ENCODE measurements at places on chromosomes 12 and 14.
A peak's percentile ranks its signal among the peaks of the same experiment; 100 is the strongest.

DNA sequence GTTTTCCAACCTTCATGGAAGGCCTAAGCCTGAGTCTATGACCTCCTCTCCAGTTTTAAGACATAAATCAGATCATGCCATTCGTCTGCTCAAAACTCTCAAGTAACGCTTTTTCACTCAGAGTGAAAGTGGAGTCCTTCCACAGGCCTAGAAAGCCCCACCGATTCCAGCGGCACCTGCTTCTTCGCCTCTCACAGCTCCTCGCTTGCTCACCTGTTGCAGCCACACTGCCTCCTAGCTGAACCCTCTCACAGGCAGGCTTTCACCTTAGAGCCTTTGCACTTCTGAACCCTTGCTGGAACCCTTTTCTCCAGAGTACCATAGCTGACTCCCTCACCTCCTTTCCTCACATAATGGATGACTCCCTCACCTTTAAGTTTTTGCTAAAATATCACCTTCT, 301.1 kb downstream of the ZFP36L1 start:
- no peak for DNase-seq

DNA sequence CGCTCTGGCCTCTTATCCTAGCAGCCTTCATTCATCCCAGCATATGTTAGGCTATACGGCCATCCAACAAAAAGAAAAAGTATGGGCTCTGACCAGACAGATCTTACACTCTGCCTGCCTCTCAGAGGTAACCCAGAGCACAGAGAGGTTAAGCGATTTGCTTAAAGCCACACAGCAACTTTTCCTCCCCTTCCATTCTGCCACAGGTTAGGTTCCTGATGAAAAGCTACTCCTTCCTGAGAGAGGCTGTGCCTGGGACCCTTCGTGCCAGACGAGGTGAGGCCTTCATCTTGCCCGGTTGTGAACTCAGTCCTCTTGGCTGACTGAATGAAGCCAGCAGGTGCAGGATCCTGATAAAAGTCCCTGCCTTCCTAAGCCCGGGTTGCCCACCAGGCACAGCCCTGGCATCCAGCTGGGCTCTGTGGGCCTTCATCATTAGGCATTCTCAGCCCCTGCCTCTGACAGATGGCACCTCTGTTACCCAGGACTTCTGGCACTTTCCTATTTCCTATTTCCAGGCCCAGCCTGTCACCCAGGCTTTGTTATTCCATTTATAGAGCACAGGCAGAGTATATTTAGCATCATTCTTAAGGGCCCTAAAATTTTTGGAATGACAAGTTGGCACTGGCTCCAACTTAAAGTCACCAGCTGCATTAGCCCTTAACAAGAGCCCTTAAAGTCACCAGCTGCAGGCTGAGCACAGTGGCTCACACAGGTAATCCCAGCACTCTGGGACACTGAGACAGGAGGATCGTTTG, 12.8 kb downstream of the SOAT2 start:
- DNase-seq: no peak

- no peak for DNase-seq
Observed at GRCh38 chr12:49357103-49357678, 10.1 kb upstream of the SPATS2 start.

DNA sequence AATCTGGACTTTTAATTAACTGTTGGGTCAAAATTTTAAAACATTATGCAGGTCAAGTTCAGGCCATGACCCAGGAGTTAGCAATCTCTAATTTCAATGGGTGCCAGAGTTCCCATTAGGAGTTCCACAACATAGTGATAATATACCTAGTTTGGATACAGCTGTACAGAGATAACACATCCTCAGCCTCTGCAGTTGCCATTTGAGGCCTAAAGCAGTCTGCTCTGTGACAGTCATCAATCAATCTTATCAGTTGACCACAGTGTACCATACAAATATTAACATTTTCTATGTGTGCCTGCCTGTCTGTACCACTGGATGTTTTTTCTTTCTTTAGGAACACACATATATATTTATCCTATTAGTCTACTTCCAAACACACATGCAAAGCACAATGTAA, 54.0 kb upstream of the BBS10 start:
- DNase-seq: no peak

GRCh38 chr12:48788854-48789775, at the start of gene ADCY6:
Gene ADCY6, minus strand, starts transcription at chr12:48789089. Its CDS starts 5,655 bp downstream, at chr12:48783434.
- peak; percentile 5 for DNase-seq

- no peak for DNase-seq
Observed at GRCh38 chr12:29519585-29520182, 22.2 kb upstream of the OVCH1 start.

GRCh38 chr12:24600996-24601395, 347.9 kb downstream of the BCAT1 start:
- no peak for DNase-seq

- DNase-seq: no peak
Observed at GRCh38 chr14:67418401-67419191, 6.6 kb upstream of the PLEK2 start.

DNA sequence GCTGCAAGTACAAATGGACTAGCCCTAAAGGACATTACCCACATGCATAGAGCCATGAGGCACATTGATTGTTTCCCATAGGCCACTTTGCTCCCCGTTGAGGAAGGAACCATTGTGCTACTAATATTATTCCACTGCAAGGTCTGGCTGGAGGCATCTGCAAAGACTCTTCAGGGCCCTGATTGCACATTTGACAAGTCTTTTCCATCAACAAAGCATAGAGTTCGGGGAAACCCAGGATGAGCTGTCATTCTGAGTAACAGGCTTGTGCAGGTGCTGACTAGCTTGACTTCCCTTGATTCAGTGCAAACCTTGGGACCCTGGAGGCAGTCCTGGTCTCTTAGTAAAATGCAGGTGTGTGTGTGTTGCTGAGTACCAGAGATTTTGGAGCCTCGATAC, 73.8 kb downstream of the SUSD6 start:
- DNase-seq: no peak

GRCh38 chr14:68654471-68654941, 138.4 kb downstream of the ZFP36L1 start:
- DNase-seq: no peak

DNA sequence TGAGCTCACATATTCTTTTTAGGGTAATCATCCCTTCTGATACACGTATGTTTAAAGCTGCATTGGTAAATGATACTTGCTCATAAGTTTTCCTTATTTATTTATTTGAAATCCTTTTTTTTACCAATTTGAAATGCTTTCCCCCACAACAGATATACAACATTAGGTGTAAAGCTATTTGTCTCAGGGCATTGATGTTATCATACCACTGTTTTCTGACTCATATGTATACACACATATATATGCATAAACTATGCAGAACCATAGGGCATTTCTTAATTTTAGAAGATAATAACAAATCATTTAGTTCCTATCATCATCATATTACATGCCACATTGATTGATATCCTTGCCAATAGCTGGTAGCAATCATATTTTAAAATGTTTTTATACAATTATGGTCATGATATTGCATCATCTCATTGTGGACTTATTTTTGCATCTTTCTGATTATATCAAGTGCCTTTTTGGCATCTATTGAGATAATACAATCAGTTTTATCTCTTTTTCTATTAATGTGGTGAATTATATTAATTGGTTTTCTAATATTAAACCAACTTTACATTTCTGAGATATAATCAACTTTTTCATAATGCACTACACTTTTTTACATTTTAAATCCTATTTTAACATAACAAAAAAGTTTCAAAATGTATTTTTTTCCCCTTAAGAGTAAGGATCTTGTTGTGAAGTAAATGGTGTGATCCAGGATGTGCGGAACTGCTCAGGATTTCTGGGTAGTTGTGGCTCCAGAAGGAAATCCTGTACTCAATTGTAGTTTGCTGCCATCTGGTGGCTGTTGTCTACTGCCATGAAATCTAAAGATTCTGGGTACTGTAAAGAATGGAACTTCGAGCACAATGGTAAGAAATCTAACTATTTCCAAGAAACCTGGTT, 16.7 kb downstream of the OR9K2 start:
- DNase-seq: peak; percentile 28

DNA sequence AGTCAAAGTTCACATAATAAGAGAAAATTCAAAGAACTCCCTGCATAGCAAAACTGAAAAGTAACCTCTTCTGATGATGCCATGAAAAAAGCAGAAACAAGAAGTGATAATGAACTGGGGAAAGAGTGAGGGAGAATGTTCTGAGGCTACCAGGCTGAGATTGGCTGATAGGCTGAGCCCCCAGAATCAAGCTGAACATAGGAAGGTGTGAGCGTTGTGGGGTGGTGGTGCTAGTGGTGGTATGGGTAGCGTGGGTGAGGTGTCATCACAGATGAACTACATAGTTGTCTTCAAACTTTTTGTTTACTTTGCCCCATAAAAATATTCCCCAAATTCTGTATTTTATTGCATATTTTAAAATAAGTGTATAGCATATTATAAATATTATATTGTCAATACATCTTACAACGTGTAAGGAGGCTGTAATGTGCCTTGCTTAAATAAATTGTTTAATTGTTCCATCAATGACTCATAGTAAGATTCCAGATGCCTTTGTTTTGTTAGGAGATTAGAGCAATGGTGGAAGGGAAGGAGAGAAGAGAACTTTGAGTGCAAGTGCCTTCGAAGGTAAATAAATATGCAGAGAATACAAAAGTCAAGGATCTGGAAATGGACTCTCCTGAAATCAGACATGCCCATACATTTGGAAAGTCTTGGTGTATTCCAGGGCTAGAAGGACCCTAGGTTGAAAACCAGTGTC, 15.8 kb upstream of the CFAP54 start:
- no peak for DNase-seq

GRCh38 chr12:5264006-5264405, 167.9 kb upstream of the NTF3 start:
- no peak for DNase-seq

DNA sequence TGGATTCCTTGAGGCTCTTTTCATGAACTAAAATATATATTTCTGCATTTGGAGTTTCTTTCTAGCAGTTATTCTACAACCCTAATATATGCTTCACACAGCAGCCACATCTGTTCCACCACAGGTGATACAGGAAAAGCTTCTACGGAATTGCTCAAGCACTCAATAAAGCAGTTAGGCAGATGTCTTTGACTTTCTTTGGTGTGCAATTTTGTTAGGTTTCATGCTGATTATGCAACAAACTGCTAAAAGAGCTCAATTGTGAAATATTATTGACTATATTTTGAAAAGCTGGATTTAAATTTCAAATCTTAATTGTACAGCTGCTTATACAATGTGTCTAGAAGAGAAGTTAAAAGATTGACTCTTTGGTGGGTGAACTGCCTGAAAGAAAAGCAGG, 1055.6 kb upstream of the FBXO33 start:
- DNase-seq: no peak

DNA sequence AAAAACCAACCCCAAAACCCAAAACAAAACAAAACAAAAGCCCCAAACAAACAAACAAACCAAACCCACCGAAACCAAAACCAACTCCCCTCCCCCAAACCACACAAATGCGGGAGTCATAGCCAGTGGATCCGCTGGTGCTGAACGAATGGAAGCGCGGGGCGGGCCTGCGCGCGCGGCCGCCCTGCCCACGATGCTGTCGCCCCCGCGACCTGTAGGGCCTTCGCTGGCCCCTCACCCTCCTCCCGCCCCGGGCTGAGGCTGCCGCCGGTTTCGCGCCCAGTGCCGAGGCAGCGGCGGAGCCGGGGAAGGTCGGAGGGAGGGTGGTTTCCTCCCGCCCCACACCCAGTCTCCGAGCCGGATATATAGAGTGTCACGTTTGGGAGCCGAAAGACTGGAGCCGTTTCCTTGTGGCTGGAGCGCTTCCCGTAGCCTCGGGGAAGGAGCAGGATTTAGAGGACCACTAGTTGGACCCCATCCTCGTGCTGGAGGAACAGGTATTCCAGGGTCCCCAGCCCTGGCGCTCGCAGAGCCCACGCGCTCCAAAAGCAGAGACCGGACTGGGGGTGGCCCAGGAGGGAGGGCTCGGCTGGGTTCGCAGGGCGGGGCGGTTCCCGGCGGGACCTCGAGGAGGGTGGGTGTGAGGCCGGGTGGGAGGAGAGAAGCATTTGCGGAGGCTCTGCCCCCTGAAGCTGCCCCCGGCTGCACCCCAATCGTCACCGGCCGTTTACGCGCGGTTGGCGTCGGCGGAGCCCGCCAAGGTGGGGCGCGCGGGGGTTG, at the start of gene FAR2:
TSS of gene FAR2 (plus strand) at position 368 of the 780 bp plus-strand sequence. CDS start 121,172 bp downstream, outside the sequence.
- DNase-seq: peak; percentile 27

Measured in NCI-H1092 (cell line).